ENCODE measurements at places on chromosomes 2 and 18.

- no peak for DNase-seq
These were observed 292.0 kb downstream of the PRKCE start for GRCh38 chr2:45943219-45944044.

GRCh38 chr2:218161644-218162043 is 5.1 kb downstream of the CXCR1 start:
- no peak for DNase-seq

DNA sequence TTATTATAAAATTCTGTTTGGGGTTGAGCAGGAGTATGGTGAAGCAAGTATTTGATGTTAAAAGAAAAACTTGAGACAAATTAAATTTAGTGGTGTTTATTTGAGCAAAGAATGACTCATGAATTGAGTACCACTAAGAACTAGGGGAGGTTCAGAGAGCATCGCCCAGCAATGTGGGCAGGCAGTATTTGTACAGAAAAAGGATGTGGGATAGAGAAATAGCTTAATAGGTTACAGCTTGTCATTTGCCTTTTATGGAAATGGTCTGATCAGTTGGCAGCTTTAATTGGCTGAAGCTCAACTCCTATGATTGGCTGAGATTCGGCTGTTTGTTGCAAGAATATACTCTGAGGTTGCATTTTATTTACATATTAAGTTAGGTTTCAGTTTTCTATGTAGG is 68.2 kb downstream of the LRATD1 start:
- DNase-seq, result no peak

DNA sequence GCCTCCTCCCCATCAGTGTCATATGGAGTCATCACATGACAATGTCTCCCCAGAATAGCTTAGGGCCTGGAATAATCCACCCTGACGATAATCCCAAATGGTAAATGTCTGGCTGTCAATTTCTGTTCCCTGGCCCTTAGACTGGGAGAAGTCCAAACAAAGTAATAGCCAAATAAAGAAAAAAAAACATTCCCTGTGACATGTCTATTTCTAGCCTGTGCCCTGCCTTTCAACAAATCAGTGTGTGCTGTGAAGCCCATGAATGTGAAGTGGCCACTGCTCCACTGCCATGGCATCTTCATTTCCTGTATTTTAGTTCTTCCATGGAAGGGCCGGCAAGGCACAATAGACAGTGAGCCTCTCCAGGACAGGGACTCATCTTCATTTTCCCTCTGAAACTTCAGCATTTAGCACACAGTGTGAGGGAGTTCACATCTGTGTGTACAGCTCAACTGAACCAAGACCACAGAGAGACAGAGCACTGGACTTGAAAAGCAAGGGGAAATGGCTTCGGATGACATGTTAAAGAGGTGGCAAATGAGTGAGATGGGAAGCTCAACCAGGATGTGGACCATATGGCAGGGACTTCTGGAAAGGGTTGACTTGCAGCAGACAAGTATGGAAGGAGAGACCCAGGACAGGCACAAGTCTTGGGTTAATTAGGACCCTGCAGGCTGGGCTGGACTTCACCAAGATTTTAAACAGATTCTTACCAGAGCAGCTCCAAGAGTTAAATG is 140.0 kb downstream of the ANTXR1 start:
- DNase-seq, result no peak

DNA sequence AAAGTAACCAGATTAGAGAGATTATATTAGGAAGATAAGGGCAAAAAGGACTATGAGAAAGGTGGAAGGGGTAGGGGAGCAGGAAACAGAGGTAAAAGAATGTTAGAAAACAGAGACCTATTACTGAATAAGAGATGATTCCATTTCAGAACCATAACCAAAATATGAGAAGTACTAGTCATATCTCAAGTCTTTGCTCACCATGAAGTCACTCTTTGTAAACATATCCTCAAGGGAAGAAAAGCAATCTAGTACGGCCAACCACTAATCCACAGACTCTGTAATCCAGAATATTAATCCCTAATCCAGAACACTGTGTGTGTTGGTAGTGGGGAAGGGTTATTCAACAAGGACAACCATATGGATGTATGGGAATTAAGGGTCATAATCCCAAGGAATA is 92.0 kb downstream of the CDCA7 start:
- DNase-seq, result no peak

DNA sequence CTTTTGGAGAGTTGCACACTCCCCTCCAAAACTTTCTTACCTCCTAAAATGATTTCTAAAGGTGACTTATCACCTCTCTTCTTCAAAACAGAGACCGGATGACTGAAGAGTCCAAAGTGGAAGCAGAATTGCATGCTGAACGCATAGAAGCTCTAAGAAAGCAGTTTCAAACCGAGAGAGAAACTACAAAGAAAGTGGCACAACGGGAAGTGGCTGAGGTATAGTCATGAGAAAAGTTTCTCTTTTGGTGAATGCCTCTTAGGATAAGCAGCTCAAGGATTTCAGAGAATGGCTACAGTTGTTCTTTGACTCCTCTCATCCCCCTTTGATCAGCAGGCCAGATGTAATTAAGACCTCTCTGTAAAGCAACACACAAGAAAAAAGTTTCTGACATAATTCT is 73.6 kb downstream of the GTF3C3 start:
- no peak for DNase-seq

DNA sequence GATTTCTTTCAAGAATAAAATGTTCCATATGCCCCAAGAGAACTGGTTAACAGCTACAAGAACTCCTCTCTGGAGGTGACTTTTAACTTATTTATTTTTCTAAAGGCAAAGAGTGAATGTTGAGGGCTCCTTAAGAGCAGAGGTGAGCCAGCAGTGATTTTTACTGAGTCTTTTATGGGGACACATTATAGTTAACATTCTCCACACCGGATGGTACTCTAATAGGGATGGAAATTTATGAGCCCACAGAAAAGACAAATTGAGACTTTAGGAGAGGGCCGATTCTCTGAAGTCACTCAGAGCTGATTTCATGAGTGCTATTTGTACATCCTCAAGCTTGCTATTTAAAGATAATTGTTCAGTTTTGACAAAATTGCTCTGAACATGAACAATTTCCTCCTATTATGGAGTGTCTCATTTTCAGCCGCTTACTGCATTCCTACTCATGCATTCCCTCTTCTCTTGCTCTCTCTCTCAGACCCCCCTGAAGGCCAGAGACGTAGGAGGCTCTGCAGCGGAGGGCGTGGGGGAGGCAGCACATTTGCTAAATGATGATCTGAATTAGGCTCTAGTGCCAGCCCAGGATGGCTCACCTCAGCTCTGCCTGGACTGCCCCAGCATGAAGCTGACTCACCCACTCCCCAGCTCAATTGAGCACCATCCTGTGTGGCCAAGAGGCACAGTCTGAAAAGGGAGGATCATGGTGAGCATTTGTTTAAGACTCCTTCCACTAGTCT is 5.9 kb upstream of the RPL37A start:
- no peak for DNase-seq

GRCh38 chr18:56026509-56026908 is 438.5 kb upstream of the TCF4 start:
- DNase-seq, result no peak

DNA sequence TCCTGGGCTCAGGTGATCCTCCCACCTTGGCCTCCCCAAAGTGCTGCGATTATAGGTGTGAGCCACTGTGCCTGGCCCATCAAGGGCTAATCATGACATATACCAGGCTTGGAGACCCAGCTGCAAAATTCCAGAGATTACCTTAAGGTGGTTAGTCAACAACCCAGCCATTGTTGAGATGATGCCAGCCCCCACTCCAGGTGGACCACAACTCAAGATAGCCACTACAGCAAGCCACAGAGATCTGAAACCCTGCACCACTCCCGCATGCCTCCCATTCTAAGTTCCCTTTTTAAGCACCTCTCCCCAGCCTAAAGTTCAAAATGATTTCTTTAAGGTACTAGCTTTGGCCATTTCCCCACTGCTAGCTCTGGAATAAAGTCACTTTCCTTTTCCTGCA is 4.6 kb upstream of the CLK1 start:
- no peak for DNase-seq

DNA sequence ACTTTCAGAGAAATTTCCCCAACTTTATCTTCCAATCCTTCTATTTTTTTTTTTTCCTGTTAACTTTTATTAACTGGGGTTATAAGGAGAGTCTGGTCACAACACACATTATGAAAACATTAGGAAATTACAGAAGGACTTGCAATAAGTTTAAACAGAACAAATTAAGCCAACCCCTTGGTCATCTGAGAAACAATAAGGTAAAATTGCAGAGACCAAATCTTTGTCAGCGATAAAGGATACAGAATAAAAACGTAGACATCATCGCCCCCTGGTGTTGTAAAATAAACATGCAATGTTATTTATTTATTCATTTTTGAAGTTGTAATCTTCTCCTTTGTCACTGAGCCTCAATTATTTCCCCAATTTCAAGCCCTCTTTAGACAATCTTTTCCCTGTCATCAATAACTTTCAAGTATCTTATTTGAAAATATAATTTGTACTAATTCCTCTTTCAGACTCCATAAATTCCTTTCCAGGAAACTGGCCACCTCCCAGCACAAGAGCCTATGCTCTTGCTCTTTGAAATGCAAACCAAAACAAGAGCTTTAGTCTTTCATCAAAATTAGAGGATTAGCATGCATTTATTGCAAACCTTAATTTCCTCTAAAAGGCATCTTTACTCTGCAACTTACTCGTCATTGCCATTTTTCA is 19.5 kb downstream of the G6PC2 start:
- peak; percentile 38 for DNase-seq

GRCh38 chr2:20584045-20584398 is 66.9 kb downstream of the HS1BP3 start:
- no peak for DNase-seq

- no peak for DNase-seq
These were observed 81.4 kb downstream of the SNTG2 start for GRCh38 chr2:1032030-1032429.

DNA sequence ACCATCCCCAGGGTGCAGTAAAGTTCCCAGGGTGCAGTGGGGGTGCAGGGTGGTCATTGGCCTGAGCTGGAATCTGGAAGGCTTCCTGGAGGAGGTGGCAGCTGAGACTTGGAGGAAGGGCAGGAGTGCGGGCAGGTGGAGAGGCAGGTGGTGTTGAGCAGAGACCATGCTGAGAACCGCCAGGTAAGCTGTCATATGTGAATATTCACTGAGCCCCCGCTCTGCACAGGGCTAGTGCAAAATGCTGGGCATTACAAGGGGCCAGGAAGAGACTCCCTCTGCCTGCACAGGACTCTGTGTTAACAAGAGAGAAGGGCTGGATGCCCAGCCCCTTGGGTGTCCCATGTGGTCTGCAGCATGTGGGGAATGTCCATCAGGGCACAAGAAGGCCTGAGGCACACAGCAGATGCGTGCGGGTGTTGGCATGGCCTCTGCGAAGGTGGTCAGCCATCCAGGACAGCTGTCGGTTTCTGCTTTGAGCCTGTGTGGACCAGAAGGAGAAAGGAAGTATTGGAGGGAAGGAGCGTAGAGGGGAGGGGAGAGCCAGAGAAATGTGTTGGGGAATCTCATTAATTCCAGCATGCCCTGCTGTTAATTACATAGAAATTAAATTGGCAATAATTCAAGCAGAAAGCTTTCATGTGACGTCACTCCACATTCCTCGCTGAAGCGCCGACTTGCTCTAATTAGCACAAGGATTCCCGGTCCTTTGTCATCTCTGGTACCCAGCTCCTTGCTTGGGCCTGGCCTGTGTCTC is 62.8 kb upstream of the OTOS start:
- DNase-seq, result no peak

GRCh38 chr2:235493775-235494715 is at the start of gene AGAP1:
Gene AGAP1 (plus strand): TSS chr2:235494043.
- no peak for DNase-seq

DNA sequence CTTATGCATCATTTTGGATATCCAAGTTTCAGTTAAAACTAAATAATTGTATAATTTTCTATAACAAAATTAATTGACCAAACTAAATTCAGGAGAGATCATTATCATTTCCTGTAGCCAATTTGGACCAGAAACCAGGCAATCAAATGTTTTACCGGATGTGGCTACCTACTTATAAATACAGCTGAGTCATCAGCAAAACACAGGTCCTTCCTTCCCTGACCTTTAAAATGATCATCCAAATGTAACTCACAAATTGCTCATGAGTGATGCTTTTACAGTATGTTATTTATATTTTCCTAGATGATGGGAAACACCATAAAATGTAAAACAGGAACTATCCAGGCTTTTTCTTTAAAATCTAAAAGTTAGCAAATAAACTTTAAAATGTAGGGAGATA is 133.7 kb downstream of the CBLN2 start:
- DNase-seq, result no peak

DNA sequence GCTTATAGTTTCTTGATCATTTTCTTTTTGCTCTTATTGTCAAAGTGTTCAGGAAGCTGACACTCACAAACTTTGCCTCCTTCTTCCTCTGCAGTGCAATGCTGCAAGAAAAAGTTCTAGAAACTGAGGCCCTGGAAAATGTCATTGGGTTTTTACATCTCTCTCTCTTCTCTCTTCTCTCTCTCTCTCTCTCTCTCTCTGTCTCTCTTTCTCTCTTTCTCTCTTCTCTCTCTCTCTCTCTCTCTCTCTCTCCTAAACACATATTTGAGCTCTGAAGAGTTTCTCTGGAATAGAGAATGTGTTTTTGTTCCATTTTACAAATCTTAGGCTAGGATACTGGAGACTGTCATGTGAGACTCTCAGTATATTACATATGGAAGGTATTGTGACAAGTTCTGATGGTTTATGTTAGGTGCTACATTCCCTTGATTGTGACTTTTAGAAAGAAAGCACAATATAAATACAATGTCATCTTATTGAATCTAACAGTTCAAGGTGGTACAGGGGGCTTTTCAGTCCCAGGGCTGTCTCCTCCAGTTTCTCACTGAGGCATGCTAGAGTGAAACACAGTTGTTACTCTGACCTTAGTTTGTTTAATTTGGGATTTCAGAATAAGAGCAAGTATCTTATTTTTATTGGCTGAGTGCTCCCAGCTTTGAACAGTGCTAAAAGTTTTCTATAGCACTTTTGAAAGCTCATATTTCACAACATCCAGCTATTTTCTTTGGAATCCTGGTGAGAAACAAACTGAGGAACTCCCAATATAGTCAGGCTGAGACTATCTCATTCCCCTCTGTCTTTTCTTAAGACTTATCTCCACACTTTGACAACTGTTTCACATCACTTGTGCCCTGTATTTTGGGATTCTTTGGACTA is 41.4 kb upstream of the EHBP1 start:
- no peak for DNase-seq

DNA sequence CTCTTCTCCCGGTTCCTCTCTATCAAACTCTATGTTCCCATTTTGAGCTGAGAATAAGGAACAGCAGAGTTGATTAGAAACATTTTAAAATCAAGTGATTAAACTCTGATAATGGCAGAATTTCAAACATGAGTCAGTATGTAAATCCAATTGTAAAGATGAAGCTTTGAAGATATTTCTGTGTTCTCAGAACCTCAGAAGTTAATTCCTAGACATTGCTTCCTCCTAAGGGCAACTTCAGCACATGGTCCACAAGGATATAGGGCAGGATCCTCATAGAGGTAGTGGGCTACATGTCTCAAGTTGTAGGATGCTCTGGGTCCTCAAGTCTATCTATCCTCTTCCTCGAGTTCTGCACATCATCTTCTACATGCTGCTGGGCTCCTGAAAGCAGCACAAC is 46.3 kb downstream of the QPCT start:
- DNase-seq, result no peak

Measured in GM10248 (cell line).